ENCODE measurements at places on chromosomes 7 and 10. TPM values are rescaled to one million over a fixed set of nuclear protein-coding genes. Genes with fewer than 3 reads are reported as not detected.

GRCh38 chr7:118758582-118758981, 534.1 kb downstream of the ANKRD7 start:
- no peak for DNase-seq

- DNase-seq = no peak
These were observed 181.9 kb downstream of the CCDC3 start for GRCh38 chr10:12819656-12820055.

- no peak for DNase-seq
These were observed 206.9 kb downstream of the PTEN start for GRCh38 chr10:88070080-88070880.

GRCh38 chr7:132998763-132999162, 83.1 kb downstream of the CHCHD3 start:
- no peak for DNase-seq

GRCh38 chr7:1124164-1124563, 35.8 kb downstream of the ZFAND2A start:
- no peak for DNase-seq

Gene SPDYE11
- 0.22 TPM for total RNA-seq

Gene GNGT1
- total RNA-seq = not detected

Gene NKX1-2
- not detected for total RNA-seq

Gene PRKG1
- 3.7 TPM for total RNA-seq

Gene ZNF853
- total RNA-seq = 13.7 TPM

Gene MOGAT3
- total RNA-seq = not detected

Gene KLF14
- 0.14 TPM for total RNA-seq

Gene AEBP1
- total RNA-seq = 52.2 TPM
